ENCODE measurements at places on chromosomes 6 and 20.

DNA sequence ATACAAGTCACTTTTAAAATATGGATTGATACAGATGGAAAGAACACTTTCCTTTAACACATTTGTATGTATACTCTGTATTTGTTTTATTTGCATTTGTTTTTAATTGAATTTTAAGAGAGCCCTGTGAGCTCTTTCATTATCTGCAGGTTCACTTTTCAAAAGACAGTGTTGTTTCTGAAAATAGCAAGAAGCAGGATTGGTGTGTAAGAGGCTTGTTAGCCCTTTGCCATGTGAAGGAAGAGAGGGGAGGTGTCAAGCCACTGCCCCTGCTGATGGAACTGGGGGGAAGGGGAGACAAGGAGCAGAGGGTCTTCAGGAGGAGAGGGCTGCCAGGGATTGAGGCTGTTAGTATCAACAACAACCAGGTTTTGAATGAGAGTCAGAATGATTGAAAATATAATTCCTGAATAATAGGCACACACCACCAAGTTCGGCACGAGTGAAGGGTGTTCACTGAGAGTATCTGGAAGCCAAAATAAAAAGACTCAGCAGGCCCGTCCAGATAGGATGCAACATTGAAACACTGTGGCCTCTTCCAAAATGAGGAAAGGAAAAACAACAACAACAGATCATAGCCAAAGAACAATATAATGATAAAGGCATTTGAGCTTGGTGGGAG, 12.6 kb upstream of the PBOV1 start:
- no peak for DNase-seq

DNA sequence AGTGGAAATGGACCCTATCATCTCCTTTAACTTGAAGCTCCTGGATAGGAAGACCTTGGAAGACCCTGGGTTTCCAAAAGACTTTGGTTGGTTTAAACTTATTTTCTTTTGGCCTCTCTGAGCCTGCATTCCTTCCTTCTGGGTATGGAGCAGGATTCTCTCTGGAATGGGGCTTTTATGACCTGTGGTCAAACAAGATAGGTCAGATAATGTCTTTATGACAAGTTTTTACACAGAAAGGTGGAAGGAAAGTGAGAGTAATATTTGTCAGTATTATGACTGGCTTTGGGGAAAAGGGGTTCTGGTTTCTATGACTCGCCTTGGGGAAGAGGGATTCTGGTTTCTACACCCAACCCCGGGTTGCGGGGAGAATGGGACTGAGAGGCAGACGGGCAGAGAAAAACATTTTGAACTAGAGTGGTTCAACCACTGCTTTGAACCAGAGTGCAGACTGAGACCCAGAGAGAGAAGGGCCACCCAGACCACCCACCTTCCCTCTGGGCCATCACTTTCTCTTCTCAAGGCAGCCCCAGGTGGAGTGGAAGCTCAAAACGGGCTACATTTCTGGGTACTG, 37.6 kb upstream of the KCNK5 start:
- no peak for DNase-seq

GRCh38 chr20:20747298-20747697, 34.9 kb upstream of the RALGAPA2 start:
- DNase-seq = no peak

GRCh38 chr6:158684311-158684710, 34.5 kb downstream of the SYTL3 start:
- no peak for DNase-seq

DNA sequence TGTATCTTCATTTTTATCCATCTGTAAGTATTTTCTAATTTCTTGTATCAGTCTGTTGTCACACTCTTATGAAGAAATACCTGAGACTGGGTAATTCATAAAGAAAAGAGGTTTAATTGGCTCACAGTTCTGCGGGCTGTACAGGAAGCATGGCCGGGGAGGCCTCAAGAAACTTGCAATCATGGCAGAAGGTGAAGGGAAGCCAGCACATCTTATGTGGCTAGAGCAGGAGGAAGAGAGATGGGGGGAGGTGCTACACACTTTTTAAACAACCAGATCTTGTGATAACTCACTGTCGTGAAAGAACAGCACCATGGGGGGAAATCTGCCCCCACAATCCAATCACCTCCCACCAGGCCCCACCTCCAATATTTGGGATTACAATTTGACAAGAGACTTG, 10.9 kb upstream of the BCKDHB start:
- DNase-seq = no peak

DNA sequence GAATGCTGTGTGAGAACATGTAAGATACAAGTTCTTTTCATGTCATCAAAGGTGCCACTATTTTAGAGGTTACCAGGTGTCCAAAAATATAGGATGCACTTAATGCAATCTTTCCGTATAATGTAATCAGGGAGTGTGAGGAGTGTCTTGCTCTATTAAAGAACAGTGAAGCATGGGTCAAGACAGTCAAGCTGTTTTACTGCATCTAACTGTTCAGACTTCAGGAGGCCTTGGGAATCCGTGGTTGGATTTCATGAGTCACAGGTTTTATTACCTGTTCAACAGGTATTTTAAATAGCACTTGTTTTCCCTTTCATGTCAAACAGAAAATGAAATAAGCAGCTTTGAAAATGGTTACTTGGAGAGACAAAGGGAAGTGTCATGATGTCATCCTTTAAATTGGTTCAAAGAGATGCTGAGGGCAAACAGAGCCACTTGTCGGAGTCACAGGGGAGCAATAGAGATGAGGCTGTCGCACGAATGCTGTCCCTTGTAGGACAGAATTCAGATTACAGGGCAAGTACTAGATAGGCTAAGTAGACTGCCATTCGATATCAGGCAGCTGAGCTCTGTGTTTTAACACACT, 621.5 kb downstream of the QKI start:
- peak; percentile 42 for DNase-seq

DNA sequence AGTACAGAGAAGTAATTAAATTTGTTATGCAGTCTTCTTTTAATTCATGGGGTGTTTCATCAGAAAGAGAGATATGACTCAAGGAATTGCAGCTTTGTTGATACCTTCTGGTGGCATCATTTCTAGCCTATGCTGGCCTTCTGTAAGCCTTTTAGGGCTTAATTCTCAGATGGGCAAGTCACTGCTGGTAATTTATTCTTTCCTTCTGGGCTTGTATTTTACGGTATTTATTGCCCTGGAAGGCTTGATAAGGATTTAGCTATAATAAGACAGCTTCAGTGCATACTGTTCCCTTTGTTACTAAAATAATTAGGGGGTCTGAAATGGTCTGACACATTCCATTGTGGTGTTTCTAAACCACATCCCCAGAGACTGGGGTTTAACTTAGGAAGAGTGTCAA, 57.9 kb upstream of the EMILIN3 start:
- no peak for DNase-seq

GRCh38 chr20:49785852-49786175, 26.8 kb upstream of the SLC9A8 start:
- DNase-seq = no peak

- no peak for DNase-seq
Observed at GRCh38 chr20:5197847-5198650, 71.2 kb downstream of the CDS2 start.

GRCh38 chr20:14488212-14488611, 150.8 kb upstream of the FLRT3 start:
- no peak for DNase-seq

DNA sequence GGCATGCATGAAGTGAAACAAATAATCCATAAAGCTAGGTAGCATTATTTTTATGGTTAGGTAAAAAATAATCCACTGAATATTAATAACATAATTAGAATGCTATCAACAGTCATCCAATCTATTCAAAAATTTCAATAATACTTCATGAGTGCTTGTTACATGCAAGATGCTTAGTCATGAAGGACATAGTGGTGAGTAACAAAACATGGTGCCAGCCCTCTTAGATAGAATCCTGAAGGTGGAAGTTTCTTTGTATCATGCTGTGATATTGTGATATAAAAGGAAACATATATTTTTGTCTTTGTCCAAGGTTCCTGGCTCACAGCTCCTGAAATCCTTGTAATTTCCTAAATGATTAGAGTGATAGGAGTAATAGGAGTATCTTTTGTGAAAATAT, 14.9 kb downstream of the RCAN2 start:
- no peak for DNase-seq

- no peak for DNase-seq
Observed at GRCh38 chr6:41372832-41373626, 37.6 kb downstream of the NCR2 start.

GRCh38 chr20:44571362-44571988, 10.9 kb upstream of the PKIG start:
- DNase-seq = no peak

GRCh38 chr6:12572896-12573827, 143.4 kb upstream of the PHACTR1 start:
- no peak for DNase-seq

DNA sequence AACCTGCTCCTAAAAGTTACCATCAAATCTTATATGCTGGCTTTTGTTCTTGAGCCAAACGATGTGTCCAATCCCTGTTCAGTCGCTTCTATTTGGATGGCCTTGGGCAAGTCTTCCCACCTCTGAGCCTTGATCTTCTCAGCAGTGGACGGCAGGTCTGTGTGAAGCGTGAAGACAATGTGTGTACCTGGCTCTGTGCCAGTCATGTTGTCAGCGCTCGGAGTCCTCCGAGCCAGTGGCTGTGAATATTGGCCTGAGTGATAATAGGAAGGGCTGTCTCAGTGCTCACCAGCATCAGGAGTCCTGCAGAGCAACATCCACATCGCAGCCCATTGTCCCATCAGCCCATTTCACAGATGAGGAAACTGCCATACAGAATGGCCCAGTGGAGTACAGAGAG, 219.0 kb downstream of the CDC5L start:
- DNase-seq = no peak

DNA sequence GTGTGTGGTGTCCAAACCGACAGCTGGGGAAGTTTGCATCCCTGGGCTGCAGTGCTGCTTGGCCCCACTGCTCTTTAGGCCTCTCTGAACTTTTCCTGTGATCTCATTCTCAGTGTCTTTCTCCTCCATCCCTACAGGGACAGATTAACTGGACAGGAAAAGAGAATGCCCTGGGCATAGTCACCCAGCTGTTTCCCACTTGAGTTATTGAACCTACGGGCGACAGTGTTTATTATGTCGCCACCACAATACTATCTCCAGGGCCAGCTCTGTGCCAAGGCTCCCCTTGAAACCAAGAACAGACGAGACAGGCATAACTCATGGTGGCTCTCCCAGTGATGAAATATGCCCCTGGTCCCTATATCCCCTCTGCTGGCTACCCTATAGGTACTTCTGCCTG, 147.8 kb upstream of the EPHA7 start:
- DNase-seq = no peak

- DNase-seq = no peak
Observed at GRCh38 chr6:170178561-170179477, 112.1 kb downstream of the DLL1 start.

GRCh38 chr20:44728801-44729443, 13.8 kb downstream of the CCN5 start:
- DNase-seq = no peak

DNA sequence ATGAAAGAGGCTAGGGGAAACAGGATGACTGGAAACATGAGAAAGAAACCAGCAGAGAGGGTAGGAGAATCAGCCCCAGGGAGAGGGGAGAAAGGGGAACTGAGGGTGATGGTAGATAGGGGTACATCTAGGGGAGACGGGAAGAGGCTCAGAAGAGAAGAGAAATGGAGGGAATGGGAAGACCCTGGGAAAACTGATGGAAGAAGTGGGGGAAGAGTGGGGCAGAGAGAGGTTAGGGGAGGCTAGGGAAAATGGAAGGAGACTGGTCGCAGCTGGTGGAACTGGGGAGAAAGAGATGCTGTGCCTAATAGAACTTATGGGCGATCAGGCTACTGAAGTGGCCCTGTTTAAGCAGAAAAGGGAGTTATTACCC, 548 bp downstream of the PROCR start:
- DNase-seq = no peak

DNA sequence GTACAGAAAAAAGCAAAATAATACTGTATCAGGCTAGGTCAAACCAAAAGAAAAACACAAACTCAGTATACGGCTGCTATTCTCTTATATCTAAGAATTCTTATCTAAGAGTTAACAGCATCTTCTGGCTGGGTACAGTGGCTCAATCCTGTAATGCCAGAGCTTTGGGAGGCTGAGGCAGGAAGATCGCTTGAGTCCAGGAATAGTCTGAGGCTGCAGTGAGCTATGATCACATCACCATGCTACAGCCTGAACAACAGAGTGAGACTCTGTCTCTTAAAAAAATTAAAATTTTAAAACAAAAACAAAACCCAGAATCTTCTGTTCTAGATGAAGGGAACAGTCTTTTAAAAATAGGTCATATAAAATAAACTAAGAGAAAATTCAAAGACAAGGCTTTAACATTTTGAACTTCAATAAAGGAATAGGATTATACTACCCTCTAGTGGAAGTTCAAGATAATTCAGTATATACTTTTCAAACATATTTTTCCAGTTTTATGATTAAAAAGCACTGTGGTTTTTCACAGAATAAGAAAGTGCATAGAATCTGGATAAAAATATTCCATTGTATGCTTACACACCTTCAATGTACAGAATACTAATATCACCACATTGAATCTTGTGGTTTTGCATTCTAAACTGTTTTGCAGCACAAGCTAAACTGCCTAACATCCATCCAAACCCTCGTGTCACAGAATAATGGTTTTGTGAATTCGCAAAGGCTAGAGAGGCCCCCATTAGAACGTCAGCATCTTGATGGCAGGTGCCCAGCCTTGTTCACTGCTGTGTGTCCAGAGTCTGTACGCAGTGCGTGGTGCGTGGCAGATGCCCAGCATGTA, 39.3 kb downstream of the DTNBP1 start:
- DNase-seq = no peak

DNA sequence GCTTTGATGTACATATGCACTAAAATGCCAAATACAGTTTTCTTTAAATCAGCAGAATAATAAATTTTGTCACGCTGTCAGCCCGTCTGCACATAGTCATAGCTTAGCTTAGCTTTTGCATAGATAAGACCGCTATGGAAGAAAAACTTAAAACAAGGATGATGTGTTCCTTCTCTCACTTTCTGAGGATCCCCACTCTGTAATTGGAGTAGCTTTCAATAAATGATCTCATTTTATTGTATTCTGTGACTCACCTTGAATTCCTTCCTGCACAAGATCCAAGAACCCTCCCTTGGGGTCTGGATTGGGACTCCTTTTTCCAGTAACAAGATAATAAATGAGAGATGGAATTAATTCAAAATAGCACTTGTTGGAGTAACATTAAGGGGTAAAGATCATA, 186.2 kb downstream of the CDH26 start:
- DNase-seq = no peak

DNA sequence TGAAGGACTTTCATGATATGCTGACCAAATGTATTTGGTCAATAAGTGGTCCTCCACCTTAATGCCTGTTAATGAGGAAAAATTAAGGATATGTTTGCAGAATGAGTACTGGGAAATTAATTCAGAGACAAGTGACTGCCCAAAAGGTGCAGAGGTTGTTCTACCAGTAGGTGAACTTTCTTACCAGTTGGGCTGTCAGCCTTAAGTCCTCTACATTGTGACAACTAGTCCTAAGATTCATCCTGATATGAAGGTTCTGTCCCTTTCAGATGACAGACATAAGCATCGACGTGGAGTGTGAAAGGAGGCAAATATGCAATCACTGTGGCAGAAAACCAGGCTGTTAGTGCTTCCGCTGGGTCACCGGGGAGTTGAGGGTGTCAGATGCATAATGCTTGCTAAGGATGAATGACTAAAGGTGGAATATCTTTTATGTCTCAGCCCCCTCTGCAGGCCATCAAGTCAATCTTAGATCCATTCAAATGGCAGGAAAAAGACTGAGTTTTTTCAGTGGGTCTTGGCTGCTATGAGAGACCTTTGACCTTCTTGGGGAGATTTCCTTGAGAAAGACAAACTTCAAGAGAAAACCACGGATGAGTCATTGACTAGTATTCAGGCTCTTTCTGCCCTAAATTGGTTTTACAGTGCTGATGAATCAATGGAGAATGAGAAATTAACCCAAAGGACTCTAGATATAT, 226.0 kb downstream of the TPBG start:
- peak; percentile 20 for DNase-seq

GRCh38 chr6:158389193-158389919, 77.1 kb downstream of the TULP4 start:
- no peak for DNase-seq
